ENCODE measurements at places on chromosomes 16 and 17.

DNA sequence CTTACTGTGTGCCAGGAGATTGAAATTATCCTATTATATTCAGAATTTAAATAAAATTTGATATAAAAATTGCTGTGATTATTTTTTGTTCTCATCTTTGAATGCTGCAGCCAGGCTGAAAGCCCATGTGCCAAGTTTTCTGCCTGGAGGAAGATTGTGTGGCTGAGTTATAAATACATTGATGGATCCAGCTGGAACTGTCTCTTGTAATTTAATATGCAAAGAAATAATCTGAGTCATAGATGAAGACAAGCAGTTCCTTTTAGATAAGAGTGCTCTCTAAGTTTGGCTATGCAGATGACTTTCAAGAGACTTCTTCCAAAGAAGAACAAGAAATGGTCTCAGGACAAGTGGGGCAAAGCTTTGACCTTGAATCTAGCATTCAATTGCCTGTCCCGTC lies 871.0 kb downstream of the CDH11 start:
- peak; percentile 19 for DNase-seq

GRCh38 chr17:47289302-47289701 lies 34.5 kb upstream of the EFCAB13 start:
- no peak for DNase-seq

GRCh38 chr16:5064915-5065314 lies 841 bp downstream of the C16orf89 start:
- no peak for DNase-seq

GRCh38 chr16:83588070-83588469 lies 219.7 kb upstream of the HSBP1 start:
- no peak for DNase-seq

- no peak for DNase-seq
Measured at GRCh38 chr17:10294180-10294579, 78.6 kb downstream of the MYH13 start.

- DNase-seq, result no peak
Measured at GRCh38 chr16:9389543-9390207, 298.2 kb downstream of the HAPSTR1 start.
